ENCODE measurements at places on chromosomes 11 and 22.

DNA sequence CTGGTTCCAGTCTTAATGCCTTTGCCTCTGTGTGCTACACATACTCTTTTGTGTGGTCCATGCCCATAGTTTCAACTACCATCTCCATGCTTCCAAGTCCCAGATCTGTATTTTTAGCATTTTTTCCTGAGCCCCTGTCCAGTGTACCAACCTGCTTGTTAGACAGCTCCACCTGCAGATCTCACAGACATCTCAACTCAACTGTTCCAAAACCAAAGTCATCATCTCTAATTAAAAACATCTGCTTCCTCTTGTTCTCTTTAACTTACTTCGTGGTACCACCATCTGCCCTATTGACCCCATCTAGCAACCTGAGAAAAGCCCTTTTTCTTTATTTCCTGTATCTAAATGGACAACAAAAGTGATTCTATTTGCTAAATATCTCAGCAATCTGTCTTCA lies 8.6 kb upstream of the KMT2A start:
- no peak for DNase-seq

- no peak for DNase-seq
Observed at GRCh38 chr22:49011379-49011768, 816.3 kb downstream of the BRD1 start.

- DNase-seq: no peak
Observed at GRCh38 chr11:1255151-1255550, 32.3 kb downstream of the MUC5B start.

DNA sequence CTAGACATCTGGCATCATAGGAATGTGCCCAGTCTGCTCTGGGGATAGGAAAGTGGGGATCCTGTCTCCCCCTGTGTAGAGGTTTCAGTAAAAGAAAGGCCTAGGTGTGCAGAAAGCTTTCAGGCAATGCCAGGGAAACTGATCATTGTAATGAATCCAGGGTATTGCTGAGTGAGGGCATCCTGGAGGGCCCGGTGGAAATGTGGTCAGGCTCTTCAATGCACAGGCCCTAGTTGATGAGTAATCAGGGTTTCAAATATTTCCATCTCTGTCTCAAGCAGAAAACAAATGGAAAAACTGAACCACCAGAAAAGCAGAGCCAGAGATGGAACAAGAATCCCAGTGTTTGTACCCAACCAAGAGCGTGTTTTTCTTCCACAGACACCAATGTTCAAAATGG lies 2.0 kb downstream of the CD3E start:
- DNase-seq: no peak

- DNase-seq: no peak
Observed at GRCh38 chr11:3146612-3147256, 18.4 kb downstream of the OSBPL5 start.

GRCh38 chr11:133559382-133559781 lies 27.1 kb upstream of the OPCML start:
- no peak for DNase-seq

DNA sequence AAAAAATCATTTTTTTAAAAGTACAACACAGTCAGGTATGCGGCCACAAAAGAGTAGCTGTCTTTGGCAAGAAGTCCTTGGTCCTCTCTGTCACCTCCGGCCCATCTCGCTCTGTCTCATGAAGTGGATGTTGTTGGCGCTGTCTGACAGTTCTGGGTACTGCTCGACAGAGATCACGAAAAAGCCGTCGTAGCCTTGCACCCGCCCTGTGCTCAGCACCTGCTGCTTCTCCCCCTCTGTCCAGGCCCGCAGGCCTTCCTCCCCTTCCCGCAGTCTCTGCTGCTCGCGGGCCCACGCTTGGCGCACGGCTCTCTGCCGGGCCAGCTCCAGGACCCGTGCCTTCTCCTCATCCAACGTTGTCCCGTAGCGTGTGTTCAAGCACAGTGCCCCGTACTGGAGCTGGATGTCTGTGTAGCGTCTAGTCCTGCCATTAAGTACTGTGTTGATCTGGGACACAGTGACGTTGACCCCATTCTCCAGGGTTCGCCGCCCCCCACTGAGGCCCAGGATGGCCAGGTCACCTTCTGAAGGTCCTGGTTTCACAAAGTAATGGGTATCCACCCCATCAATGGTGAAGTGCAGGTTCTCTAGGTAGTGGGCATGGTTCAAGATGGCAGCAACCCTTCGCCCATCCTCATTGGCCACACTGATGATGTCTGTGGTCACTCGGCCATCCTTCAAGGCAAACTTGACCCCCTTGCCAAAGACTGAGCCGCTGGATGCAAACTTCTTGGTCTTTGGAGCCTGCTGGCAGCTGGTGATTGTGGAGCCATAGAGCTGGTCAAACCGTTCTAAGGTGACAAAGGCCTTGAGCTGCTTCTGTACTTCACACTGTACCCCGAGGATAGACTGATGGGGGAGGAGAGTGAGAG lies 83.5 kb upstream of the NARS2 start:
- no peak for DNase-seq

DNA sequence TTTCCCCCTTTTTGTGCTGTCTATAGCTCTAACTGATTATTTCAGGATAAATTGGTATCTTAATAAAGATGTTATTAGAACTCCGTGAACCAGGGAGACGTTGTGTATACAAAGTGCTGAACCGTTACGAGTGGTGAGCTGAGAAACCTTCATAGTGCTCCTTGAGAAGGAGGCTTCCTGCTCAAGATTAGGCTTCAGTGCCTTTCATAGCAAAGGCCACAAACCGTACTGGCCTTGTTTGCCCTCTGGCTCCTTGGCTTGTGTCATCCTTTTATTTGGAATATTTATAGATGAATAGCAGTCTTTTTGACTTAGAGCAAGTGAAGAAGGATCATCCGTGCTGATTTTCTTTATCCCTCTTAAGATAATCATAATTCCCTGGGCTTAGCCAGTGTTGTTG lies 16.3 kb downstream of the EIF3L start:
- no peak for DNase-seq

GRCh38 chr11:204587-205109 lies 2.6 kb downstream of the BET1L start:
- DNase-seq: no peak

GRCh38 chr11:132161403-132162078 lies 791.1 kb downstream of the NTM start:
- DNase-seq: no peak

DNA sequence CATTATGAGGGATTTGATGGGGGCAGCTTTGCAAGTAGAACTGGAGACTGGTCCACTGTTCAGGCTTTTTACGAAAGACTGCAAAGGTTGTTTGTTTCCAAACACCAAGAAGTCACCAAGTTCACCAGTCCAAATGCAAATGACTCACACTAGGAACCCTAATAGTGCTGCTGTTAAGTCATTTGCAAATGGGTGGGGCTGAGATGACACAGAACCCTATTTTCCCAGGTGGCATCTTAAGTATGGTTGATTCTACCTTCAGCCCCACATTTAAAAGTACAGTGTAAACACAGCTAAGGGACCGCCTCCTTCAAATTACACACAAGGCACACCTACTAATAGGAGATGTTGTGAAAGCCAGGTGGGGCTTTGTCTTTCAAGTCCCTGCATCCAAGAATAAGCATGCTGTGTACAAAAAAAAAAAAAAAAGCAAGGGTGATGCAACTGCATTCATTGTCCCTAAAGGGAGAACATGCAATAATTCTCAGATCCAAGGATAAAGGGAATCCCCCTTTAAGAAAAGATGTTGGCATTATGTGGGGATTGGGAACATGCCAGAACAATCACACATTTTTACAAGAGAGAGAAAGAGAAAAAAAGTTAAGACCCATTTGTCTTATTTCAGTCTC lies 27.3 kb downstream of the BDNF start:
- DNase-seq: no peak

DNA sequence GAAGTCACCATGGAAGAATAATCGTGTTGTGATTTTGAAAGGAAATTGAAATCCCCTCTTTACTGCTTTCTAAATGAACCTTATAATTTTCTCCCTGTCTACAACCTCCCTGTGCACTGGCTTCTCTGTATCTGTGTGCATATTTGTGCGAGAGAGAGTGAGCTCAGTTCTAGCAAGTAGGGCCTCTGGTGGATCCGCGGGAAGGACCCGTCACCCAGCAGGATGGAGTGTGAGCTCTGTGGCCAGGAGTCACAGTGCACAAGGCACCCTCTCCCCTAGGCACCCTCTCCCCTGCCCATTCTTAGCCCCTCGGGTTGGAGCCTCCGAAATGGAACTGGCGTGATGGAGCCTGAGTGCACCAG lies 109.0 kb downstream of the TRIM29 start:
- no peak for DNase-seq

- DNase-seq: no peak
Observed at GRCh38 chr11:13260963-13261588, 16.5 kb upstream of the BMAL1 start.

DNA sequence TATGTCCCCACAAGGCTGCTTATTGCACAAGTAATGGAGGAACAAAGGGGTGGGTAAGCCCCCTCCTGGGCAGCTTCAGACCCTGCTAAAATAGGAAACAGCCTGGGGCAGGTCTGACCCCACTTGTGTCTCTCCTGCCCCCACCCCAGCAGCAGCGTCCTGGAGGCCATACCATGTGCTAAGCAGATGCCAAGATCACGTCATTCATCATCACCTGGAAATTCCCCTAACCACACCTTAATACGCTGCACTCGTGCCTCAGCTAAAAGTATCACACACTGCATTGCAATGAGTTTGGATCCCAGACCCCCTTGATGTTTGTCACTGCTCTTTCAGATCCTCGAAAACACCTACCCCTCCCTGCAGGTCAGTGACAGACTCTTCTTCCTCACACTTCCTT lies 27.8 kb upstream of the GGTLC2 start:
- DNase-seq: no peak

DNA sequence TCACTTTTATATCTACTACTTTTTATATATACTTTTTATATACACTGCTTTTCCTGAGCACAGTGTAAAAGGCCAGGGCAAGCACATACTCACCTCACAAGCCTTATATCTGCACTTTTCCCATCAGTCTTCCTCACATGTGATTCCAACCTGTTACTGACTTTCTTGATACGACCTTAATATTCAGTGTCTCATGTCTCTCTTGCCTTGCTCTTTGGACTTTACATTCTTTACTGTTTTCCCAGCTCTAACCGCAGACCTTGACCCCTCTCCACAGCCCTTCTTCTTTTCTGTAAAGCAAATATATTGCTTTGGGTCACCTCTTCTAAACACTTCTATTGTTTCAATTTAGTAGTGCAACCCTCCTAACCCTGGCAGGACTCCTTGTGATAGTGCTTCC lies 353.1 kb upstream of the ANO5 start:
- no peak for DNase-seq

DNA sequence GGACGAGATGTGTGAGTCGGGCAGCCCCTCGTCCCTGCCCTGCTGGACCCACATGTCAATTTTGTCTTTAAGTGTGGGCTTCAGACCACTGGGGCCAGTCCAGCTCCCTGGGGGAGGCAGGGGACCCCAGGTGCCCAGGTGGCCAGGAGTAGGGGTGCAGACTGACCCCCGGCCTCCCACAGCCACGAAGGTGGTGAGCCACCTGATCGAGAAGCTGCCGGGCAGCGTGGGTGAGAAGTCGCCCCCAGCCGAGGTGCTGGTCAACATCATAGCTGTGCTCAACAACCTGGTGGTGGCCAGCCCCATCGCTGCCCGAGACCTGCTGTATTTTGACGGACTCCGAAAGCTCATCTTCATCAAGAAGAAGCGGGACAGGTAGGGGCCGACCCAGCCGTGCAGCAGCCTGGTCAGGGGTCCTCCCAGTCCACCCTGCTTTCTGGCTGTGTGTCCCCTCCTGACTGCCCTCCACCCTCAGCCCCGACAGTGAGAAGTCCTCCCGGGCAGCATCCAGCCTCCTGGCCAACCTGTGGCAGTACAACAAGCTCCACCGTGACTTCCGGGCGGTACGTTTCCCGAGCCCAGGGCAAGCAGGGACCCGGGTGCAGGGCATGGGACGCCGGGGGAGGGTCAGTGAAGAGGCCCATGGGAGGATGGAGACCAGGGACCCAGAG lies 9.9 kb downstream of the PKP3 start:
- no peak for DNase-seq

- DNase-seq: no peak
Observed at GRCh38 chr11:95922536-95923438, 1.1 kb downstream of the MTMR2 start.
